ENCODE measurements at places on chromosomes 7 and 10.

GRCh38 chr10:93816123-93816747 lies 58.5 kb downstream of the LGI1 start:
- DNase-seq = no peak

- DNase-seq = no peak
Observed at GRCh38 chr10:29102636-29103035, 186.2 kb upstream of the LYZL1 start.

- DNase-seq = no peak
Observed at GRCh38 chr7:24025765-24026164, 258.2 kb upstream of the NPY start.

- no peak for DNase-seq
Observed at GRCh38 chr7:94375691-94376090, 19.0 kb upstream of the COL1A2 start.

DNA sequence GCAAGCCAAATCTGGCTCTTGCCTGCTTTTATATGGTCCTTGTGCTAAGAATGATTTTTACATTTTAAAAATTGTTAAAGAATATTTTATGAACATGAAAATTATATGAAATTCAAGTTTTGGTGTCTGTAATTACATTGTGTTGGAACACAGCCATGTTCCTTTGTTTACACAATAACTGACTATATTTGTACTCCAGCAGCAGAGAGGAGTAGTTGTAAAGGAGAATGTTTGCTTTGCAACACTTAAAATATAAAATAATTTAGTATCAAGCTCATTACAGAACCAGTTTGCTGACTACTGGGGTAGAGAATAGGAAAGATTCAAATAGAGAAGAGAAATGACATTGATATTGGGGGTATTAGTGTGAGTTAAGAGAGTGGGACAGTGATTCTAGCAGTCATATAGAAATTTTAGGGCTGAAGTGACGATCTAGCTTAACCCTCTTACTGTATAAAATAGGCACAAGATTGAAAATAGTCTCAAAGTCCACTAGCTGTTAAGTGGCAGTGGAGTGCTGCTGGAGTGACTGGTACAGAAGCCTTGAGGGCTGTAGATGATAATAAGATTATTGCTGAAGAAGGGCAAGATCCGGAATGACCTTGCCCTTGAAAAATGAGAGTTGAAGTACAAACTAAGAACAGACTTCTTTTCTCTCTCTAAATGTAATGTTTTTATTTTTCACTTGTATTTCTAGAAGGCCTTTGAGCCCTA lies 28.2 kb downstream of the SGPL1 start:
- no peak for DNase-seq

DNA sequence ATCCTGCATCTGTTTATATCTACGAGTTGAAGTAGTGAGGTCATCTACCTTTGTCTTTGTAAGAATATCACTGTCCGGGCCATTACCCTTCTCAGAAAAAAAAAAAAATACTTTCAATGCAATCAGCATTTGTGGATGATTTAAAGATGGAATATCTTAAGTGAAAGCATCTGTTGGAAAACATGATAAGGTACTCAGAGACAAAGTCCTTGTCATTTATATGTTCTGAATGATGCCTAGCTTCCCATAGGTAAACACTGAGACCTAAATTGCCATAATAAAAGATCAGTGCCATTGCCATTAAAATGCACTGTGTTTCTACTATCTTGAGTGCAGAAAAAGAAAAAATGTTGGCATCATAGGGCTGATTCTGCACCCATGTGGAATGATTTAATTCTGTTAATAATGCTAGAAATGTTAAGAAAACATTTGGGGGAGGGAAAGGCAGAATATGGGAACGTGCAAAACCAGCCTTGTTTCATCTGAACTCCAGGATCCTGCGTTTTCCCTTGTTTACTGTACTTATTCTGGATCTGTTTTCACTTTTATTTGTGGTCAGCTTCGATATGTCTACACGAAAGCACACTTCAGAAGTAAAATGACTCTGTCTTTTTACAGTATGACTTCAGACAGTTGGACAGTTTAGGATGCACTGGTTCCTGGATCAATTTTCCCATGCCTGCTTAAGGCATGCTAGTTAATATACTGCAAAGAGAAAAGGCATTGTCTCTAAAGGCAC lies 669.8 kb downstream of the SUGCT start:
- DNase-seq = no peak

- DNase-seq = no peak
Observed at GRCh38 chr7:47635091-47636080, 53.5 kb upstream of the TNS3 start.

Measured in stimulated activated CD8-positive, alpha-beta memory T cell treated with anti-CD3 and anti-CD28 coated beads, Interleukin-4, amount 100 ng/mL, for 1 hour (primary cell).